ENCODE measurements at places on chromosomes 2 and 18.
A peak's percentile ranks its signal among the peaks of the same experiment; 100 is the strongest.

DNA sequence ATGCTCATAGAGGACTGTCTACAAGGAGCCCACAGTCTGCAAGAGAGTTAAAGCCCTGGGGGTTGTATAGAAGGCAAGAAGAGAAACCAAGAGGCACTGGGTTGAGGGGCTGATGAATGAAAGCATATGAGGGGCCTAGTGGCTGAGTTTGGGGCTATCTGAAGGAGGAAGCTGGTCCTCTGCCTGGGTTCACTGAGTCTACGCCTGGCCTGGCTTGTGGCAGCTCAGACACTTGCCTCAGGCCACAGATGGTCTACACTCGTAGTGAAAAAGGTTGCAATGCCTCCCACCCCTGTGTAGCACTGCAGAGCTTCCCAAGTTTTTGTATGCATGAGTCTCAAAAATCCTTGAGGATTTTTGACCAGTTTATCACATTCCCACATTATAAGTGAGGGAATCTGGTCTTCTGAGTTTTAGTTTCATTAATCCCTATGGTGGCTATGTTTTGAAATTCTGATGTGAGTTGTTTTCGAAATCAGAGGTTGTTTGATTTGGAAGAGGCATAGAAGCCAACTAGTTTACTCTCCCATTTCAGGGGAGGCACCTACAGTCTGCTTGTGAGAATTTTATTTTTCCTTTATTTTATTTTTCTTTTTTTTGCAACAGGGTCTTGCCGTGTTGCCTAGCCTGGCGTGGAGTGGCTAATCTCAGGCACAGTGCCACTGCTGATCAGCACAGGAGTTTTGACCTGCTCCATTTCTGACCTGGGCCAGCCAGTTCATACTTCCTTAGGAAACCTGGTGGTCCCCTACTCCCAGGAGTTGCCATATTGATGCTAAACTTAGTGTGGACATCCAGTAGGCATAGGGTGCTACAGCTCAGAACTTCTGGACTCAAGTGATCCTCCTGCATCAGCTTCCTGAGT lies 10.0 kb downstream of the MYCN start:
- no peak for DNase-seq

DNA sequence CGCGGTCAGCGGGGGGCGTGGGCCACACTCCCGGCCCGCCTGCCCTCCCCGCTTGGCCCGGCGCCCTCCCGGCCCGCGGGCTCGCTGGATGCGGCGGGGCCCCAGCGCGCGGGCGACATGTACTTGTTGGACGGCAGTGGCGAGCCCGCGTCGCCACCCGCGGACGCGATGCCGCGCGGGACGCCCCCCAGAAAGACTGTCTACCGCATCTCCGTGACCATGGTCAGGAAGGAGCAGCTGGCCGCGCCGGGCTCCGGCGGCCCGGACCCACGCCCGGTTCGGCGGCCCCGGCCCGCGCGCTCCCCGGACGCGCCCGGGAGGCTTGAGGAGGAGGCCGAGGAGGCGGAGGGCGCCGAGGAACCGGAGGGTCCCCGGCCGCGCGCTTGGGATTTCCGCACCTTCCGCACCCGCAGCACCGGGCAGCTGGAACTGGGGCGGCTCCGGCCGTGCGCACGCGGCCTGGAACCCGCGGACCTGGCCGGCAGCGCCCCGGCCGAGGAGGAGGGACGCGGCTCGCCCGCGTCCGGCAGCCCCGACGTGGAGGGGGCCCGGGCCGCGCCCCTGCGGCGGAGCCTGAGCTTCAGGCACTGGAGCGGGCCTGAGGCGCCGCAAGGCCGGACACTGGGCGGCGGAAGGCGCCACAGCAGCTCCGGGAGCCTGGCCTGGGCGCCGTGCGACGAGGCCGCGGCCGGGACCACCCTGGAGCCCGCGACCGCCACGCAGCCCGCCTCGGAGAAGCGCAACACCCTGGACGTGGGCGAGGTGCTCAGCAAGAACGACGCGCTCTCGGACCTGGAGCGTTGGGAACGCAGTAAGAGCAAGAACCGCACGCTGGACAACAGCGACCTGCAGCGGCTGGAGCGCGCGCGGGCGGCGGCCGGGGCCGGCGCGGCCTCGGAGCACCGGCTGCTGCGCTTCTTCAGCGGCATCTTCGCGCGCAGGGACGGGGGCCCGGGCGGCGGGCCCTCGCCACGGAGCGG lies 176.4 kb downstream of the AGAP1 start:
- peak; percentile 43 for DNase-seq

- peak; percentile 8 for DNase-seq
These were observed 20.5 kb upstream of the BCL2L11 start for GRCh38 chr2:111100087-111100764.

DNA sequence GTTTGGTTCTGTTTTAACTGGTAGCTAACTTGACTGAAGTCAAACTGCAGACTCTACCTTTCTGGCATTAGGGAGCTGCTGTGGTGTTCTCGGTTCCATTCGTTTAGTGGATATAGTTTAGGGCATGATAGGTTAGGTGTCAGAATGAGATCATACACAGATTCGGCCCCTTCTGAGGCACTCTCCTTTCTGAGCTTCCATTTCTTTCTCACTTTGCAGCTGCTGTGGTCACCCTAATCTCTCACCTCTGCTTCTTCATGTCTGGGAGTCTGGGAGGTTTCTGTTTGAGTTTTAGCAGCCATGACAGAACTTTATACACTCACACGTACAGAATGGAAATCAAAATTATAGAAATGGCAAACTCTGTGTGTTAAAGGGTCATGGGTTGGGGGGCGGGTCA lies 122.8 kb downstream of the ATP9B start:
- no peak for DNase-seq

- DNase-seq: no peak
These were observed 75.5 kb upstream of the KLF7 start for GRCh38 chr2:207241198-207241597.

DNA sequence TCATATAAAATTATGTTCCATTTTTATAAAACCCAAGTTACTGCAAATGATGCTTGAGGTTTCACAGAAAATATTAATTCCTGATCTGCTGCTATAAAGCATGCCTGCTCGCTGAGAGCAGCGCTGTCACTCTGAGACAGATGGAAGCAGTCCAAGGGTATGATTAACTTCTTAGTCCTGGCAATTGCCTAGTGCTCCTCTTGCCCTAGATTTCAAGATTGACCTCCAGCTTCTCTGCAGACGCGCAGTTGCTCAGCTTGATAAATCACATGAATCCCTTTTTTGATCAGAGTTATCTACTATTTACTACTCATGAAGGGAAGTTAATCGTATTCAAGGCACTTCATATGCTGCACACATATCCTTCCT lies 154.6 kb upstream of the REV1 start:
- DNase-seq: peak; percentile 68

DNA sequence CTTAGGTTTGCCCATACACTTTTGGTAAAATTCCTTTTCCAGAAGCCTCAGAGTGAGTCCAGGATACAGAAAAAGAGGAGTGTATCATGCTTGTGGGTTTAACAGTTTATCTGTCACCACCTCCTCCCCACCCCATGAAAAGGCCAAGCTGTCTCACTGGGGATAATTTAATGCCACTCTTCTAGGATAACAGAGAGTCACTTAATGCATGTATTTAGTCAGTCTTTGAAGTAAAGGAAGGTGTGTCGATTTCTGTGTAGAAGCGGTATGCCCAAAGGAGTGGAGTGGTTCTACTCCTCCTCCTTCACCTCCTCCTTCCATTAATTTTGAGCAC lies 116.4 kb downstream of the QPCT start:
- no peak for DNase-seq

DNA sequence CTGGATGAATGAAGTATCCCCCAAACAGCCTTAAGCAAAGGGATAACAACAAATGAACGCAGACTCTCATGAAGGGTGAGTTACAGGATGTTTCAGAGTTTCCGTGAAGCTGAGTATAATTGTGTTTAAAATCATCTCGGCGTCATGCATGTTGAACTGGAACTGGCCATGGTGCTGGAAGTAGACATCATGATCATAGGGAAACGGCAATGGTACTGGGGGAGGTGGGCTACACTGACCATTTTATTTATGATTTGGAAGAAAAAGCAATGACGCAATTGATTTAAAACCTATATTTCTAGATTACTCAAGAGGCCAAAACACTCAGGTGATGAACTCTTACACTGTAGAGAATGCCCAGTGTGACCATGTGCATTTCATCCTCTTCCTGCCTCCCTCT lies 387.9 kb upstream of the MYT1L start:
- DNase-seq: no peak

Measured in NCI-H1092 treated with DMSO at 0.1 percent for 48 hours (cell line).